Chondrocyte (in vitro differentiated cells): ENCODE measurements at places on chromosomes 4 and X. TPM values are rescaled to one million over a fixed set of nuclear protein-coding genes. Genes with fewer than 3 reads are reported as not detected.

DNA sequence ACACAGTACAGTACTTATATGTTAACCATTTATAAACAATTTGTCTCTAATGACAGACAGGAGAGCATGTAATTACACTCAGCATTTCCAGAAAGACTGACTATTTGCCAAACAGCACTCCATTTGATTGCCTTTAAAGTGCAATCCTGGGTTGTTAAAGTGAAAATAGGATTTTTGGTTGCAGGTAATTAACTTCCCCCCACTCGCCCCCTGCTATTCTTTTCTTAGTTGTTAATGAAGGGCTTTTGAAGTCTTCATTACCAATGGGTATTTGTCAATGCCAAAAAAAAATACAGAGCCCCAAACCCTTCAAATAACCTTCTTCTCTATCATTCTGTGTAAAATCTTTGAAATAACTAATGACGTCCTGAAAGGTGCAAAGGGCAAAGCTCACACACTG is 825.6 kb downstream of the STPG2 start:
- no peak overlapping the region for H3K4me3 ChIP-seq
- H3K27ac ChIP-seq = no peak overlapping the region
- H3K27me3 ChIP-seq = no peaks in the 10 kb centered on the region
- DNase-seq = no peak

- peaks cover 14% of the 10 kb centered on the region for H3K4me1 ChIP-seq
- H3K27me3 ChIP-seq = no peaks in the 10 kb centered on the region
- no peak overlapping the region for H3K4me3 ChIP-seq
- no peak for DNase-seq
These were observed 353.0 kb downstream of the ADAM29 start for GRCh38 chr4:175271010-175271630.

- no peaks in the 10 kb centered on the region for H3K27me3 ChIP-seq
- no peaks in the 10 kb centered on the region for H3K4me1 ChIP-seq
- H3K36me3 ChIP-seq = no peaks in the 10 kb centered on the region
- H3K27ac ChIP-seq = no peak overlapping the region
- no peak for DNase-seq
- H3K4me3 ChIP-seq = no peak overlapping the region
These were observed 46.1 kb upstream of the CENPE start for GRCh38 chr4:103244251-103244650.

GRCh38 chr4:7759635-7760034 is 180.0 kb downstream of the AFAP1 start:
- DNase-seq = peak; percentile 84
- no peaks in the 10 kb centered on the region for H3K27me3 ChIP-seq
- H3K4me3 ChIP-seq = no peak overlapping the region
- peaks cover 18% of the 10 kb centered on the region for H3K36me3 ChIP-seq

DNA sequence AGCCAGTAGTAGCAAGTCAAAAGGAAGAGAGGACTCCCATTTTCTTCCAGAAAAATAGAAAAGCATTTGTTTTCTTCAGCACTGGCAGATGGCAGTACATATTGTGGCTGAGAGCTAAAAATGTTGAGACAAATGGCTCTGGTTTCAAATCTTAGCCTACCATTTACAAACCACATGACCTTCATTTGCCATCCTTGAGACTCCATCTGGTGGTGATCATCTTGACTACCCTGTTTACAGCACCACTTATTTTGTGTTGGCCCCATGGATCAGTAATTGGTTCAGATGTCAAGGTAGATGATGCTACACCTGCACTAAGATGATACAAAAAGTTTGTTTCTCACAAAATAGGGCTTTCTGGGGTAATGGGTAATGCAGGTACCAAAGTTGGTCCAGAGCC is 951.8 kb upstream of the IGFBP7 start:
- H3K27me3 ChIP-seq = peaks cover 5% of the 10 kb centered on the region
- no peak for DNase-seq
- H3K4me1 ChIP-seq = no peaks in the 10 kb centered on the region
- H3K27ac ChIP-seq = no peak overlapping the region

GRCh38 chr4:7041801-7042502 is 1.2 kb upstream of the TADA2B start:
- H3K4me3 ChIP-seq = peak overlapping the region; percentile 88
- H3K27ac ChIP-seq = peak overlapping the region; percentile 97
- H3K4me1 ChIP-seq = peaks cover 45% of the 10 kb centered on the region

DNA sequence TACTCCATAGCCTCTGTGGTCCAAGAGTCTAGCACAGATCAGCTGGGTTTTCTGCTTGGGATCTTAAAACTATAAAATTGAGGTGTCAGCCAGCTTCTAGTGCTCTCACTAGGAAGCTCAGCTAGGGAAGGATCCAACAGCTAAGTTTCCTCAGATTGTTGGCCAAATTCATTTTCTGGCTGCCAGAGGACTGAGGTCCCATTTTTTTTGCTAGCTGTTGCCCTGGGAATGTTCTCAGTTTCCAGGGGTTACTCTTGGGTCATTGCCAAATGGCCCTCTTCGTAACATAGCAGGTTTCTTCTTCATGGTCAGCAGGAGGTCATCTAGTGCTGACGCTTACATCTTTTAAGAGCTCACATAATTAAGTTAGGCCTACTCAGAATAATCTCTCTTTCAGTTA is 2178.2 kb downstream of the ARAP2 start:
- H3K4me3 ChIP-seq = no peak overlapping the region
- no peaks in the 10 kb centered on the region for H3K4me1 ChIP-seq
- DNase-seq = no peak
- no peaks in the 10 kb centered on the region for H3K36me3 ChIP-seq

- no peaks in the 10 kb centered on the region for H3K36me3 ChIP-seq
- no peak overlapping the region for H3K27ac ChIP-seq
- no peaks in the 10 kb centered on the region for H3K4me1 ChIP-seq
- no peak overlapping the region for H3K4me3 ChIP-seq
These were observed 13.6 kb upstream of the TCEAL4 start for GRCh38 chrX:103571726-103572125.

GRCh38 chrX:39693298-39693697 is 404.5 kb downstream of the BCOR start:
- no peaks in the 10 kb centered on the region for H3K27me3 ChIP-seq
- H3K27ac ChIP-seq = no peak overlapping the region
- H3K4me3 ChIP-seq = no peak overlapping the region
- DNase-seq = no peak

The PLCXD1 gene
- 6.8 to 8.0 TPM (median 7.7 TPM) in 3 replicates for total RNA-seq

The LDB2 gene
- 1.5 to 6.3 TPM (median 2.0 TPM) in 3 replicates for total RNA-seq

The PCGF3 gene
- 54.1 to 60.8 TPM (median 55.4 TPM) in 3 replicates for total RNA-seq

The PRR32 gene
- not detected in 3 replicates for total RNA-seq

The HSFX1 gene
- total RNA-seq = 1.6 to 2.1 TPM (median 2.1 TPM) in 3 replicates

The MSX1 gene
- 4.4 to 4.8 TPM (median 4.4 TPM) in 3 replicates for total RNA-seq
